Kidney (tissue), 22 donors: ENCODE measurements at places on chromosomes 11 and 22.
A peak's percentile ranks its signal among the peaks of the same experiment; 100 is the strongest.

DNA sequence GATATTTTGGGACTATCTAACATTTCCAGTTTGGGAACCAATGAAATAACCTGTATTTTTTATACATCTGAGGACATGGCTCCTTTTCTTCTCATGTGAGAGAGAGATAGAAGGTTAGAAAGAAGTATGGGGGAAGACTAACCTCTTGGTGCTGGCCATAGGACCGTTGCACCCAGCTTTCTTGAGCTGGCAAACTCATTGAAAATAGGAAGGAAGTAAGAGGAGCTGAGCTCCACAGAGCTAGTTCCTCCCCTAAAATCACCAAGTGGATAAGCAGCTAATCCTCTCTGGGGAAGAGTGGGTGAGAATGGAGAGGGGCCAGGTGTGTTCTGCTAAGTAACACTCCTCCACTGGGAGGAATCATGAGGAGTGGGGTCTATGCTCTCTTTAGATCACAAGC is 387.4 kb upstream of the CADM1 start:
- DNase-seq: no peak

DNA sequence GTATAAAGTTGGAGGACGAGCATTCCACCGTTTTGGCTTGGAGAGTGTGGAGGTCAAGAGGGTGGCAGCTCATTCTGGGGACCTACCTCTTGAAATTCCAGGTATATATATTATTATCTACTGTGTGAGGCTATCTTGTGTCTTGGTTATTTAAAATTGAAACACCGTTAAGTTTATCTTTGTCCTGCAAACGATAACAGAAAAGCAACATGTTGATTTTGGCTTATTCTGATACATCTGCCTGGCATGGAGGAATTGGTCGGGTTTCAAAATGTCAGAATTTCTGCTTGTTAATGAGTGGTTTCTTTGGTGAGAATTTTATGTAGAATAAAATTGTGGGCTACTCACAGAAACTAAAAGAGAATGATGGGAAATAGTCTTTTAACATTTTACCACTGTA is 54.4 kb downstream of the SVIP start:
- DNase-seq: no peak

GRCh38 chr22:22691716-22692701 is 47.6 kb downstream of the GGTLC2 start:
- DNase-seq: no peak

DNA sequence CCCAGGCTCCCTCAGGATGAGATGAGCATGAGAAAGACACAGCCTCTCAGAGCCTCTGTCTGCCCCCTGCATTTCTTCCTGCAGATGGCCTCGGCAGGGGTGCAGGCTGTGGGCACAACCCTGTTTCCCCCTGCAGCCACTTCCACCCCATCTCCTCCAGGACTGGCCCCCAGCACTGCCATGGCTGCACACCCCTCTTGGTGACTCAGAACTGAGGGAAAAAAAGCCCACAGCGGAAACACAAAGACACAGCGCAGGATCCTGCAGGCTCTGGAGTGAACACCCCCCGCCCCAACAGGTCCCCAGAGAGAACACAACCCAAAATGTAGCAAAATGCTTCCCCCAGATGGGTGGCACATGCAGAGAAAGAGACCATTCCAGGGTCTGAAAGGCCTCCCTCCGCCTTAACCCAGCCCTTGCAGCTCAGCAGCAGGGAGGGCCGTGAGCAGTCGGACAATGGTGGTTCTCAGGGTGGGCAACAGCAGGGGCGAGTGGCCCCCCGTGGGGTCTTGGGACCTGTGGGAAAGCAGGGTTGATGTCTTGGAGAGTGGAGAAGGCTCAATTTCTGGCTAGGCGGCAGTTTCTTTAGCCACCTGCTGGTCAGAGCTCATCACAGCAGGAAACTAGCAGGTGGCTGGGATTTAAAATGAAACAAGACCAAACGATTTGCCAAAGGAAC is 8.0 kb downstream of the TUBGCP6 start:
- no peak for DNase-seq

DNA sequence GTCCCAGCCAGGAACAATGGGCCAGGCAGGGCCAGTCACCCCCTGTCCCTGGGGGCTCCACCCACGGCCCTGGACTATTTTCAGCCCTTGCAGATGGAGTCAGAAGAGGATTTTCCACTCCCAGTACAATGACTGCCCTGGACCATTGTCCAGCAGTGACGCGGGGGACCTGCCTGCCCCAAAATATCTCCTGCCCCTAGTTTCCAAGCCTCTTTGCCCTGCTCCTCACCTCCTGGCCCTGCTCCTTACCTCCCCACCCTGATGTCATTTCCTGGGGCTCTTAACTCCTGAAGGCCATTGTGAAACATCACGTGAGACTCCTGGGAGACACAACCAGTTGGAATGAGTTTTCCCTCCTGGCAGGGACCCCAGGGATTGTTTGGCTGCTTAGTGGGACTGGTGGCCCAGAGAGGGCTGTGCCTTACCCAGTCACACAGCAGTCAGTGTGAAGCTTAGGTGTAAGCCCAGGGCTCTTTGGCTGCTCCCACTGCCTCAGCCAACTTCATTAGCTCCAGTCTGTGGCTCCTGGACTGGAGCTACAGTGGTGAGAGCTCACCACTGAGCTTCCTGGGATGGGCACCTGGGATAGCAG is 22.2 kb downstream of the P2RY2 start:
- DNase-seq: no peak

GRCh38 chr11:127017482-127017881 is 16.9 kb upstream of the KIRREL3 start:
- DNase-seq: no peak

GRCh38 chr11:19444231-19444630 is 203.5 kb upstream of the E2F8 start:
- DNase-seq: no peak

DNA sequence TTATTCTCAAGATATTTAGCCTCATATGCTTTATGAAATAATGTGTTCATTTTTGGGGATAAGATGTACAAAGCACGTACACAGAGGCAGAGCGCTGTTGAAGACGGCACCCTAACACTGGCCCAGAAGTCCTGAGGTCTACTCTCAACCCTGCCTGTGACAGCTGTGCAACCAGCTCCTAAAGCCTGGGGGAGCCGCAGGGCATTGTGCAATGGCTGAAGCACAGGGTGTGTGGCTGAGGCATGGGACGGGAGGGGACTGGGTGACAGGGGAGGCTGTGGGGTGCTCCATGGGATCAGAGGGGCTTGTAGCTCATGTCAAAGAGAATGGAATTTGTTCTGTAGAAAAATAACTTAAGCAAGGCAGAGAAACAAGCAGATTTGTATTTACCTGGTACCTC is 27.7 kb downstream of the FAM227A start:
- no peak for DNase-seq

DNA sequence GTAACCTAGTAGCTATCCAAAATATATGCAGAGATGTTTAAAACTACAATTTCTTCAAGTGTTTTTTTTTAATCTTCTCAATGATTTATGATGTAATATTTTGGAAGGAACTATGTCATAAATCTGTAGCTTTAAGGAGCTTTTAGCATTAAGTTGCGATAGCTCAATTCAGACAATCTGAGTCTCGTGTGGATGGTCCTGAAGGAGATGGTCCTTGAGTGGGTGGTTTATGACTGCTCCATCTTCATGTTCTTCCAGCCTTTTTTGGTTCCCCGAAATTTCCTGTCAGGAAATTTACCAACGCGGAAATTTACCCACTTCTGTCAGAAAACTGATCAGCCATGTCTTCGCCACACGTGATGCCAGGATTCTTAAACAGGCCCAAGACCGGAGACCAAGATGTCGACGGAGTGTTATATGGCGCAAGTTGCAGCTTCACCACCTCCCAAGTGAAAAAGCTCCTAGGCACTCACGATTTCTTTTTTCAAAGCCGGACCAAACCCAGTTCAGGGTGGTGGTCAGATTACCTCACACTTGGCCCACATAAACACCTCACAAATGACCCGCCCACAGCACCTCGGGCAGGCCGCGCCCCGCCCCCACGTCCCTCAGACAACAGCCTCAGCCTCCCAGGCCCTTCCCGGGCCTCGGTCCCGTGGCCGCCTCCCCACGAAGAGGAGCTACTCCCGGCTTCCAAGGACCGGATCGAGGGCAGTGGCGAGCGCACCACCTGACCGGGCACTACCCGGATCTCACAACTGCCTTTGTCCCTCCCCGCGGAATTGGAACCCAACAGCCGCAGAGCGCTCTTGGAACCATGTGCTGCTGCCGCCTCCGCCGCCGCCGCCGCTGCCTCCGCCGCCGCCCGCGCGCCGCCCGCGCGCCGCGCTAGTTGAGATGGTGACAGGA is at the start of gene MORC2:
Gene MORC2, minus strand, starts transcription at position 760 of the 909 bp plus-strand sequence. CDS start 885 bp downstream, outside the sequence.
- peak; percentile 86 for DNase-seq

- no peak for DNase-seq
Measured at GRCh38 chr11:3969613-3970012, 114.1 kb downstream of the STIM1 start.

GRCh38 chr11:124380585-124380984 is 3.7 kb downstream of the OR8B2 start:
- no peak for DNase-seq

DNA sequence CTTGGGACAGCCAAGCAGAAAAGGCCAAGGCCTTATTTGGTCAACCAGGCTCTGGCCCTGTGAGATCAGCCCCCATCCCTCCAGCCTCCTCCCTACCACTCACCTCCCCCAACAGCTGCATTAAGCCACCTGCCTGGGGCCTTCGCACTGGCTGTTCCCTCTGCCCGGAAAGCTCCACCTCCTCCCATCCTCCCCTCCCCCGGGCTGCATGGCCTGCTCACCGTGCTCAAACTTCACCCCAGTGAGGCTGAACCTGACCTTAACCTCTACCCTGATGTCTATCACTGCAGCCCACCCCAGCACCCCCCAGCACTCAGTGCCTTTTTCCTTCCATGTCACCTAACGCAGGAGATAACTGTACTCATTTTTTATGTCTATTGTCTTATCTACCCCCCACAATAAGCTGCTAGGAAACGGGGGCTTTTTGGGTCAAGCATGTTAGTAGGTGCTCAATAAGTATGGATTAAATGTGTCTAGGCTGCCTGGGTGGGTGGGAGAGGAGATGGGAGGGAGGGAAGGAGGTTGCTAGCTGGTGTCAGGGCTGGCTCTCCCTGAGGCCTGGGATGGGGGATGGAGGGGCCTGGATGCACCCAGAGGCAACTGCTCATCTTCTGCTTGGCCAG is 912 bp downstream of the PTPRCAP start:
- DNase-seq: no peak

- DNase-seq: no peak
Measured at GRCh38 chr11:2310073-2310785, 8.4 kb downstream of the TSPAN32 start.

GRCh38 chr22:44351685-44352377 is 39.1 kb upstream of the SHISAL1 start:
- peak; percentile 81 for DNase-seq

GRCh38 chr11:75468534-75469340 is 35.7 kb upstream of the KLHL35 start:
- DNase-seq: peak; percentile 55

DNA sequence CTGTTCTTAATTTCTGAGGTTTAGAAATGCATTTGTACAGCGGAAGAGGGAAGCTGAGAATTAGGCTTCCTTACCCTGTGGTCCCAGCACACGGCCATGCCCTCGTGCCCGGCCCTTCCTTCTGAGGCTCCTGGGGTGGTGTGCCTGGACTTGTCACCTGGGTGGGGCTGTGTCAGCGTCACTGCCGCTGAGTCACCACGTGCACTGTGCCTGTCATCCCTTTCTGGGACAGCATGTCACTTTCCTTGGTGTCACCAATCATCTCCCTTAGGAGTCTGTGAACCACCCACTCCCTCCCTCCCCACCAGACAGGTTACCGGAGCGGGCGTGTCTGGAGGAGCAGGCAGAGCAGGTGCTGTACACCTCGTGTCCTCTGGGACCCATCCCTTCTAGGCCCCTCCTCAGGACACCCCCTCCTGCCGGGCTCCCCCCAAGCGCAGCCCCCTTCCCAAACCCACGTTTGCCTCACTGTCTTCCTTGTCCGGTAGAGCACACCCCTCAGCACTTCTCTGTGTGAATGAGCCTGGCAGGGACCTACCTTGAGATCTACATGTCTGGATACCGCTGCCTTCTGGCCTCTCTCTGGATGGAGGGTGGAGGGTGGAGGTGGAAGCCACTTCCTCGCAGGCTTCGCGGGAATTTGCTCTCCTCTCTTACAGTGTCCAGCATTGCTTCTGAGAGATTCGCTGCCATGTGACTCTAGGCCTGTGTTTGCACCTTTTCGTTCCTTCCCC is 367.6 kb downstream of the TBC1D22A start:
- no peak for DNase-seq

- no peak for DNase-seq
Measured at GRCh38 chr11:130023204-130023603, 20.6 kb upstream of the PRDM10 start.

DNA sequence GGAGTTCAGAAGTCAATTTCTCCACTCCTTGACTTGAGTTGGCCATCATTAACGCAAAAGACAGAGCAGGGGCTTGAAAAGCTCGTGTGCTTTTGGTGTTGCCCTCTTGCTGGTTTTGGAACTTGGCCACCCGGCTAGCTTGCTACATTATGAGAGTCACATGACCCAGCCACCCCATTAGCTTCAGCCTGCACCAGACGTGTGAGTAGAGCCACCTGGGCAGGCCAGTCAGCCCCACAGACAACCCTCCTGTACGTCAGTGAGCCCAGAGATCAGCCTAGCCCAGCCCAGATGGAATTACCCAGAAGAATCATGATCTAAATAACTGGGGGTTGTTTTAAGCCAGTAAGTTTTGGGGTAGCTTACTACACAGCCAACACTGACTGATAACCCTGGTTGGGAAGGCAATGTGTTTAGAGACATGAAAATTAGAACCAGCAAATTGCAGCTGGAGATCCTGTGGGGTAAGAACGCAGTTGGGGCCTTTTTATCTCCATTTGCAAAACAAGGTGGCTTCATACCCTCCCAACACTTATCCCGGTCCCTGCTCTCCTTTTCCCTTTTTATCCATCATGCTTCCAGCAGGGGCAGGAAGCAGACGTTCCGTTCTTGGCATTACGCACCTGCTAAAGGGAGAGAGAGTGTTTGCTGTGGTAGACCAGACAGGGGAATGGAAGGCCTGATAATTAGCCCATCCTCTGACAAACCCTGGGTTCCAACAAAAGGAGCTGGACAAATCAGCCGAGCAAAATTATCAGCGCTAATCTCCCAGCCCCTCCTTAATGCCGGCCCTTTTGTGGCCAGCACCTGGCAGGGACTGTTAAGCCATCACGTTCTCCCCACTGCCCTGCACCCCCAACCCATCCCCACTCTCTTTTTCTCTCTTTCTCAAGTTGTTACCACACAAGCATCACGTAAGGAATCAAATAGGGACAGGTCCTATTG is 548.7 kb upstream of the CADM1 start:
- no peak for DNase-seq

GRCh38 chr11:105670811-105671210 is 60.9 kb downstream of the GRIA4 start:
- no peak for DNase-seq

DNA sequence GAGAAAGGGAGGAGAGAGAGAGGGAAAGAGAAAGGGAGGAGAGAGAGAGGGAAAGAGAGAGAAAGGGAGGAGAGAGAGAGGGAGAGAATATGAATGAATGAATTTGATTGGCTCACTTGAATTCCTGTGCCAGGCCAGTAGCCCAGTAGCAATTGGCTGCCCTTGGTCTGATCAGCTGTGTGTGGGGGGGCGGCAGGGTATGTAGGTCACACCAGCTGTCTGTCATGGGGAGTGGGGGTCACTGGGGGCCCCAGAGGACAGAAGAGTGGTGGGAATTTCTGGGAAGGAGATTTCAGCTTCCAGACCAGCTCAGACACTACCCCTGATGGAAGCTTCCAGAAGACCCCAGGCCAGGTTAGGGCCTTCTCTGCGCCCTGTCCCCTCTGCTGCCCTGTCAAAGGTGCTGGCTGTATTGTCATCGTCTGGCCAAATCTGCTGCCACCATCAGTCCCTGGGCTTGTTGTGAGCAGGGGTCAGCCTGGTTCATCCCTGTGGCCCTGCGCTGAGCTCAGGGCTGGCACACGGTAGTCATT is 21.1 kb downstream of the MPPED1 start:
- DNase-seq: no peak

GRCh38 chr11:16179676-16180075 is 176.7 kb downstream of the SOX6 start:
- DNase-seq: no peak
